ENCODE measurements at places on chromosomes 1 and 21.

DNA sequence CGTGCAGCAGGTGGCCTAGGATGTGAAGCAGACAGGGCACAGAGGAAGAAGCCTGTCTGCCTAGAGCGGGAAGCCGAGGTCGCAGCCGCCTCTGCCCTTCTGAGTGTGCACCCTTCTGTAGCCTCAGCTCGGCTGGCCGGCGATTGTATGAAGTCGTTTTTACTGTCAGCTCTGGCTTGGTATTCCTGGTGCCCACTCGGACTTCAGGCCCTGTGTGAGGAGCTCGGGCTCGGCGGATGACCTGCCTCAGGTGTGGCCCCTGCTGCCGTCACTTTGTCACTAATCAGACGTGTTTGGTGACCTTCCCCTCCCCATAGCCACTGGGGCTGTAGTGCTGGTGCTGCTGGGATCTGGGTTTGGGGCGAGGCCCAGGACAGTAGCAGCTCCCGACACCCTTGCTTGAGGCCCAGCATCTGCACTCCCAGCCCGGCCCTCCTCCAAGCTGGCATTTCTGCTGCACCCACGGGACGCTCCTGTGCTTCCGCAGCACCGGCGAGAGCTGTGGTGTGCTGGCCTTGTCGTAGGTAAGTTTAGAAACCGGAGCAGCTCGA lies 18.1 kb downstream of the SLX9 start:
- peaks cover 13% of the 10 kb centered on the region for H3K36me3 ChIP-seq
- no peak overlapping the region for H3K4me3 ChIP-seq
- H3K27me3 ChIP-seq = no peaks in the 10 kb centered on the region
- no peaks in the 10 kb centered on the region for H3K4me1 ChIP-seq
- peak overlapping the region; percentile 37 for H3K27ac ChIP-seq
- DNase-seq = no peak

- H3K27me3 ChIP-seq = peaks cover 37% of the 10 kb centered on the region
- peaks cover 2% of the 10 kb centered on the region for H3K4me1 ChIP-seq
- no peak for DNase-seq
- no peak overlapping the region for H3K4me3 ChIP-seq
- H3K27ac ChIP-seq = no peak overlapping the region
Observed at GRCh38 chr1:175136246-175136645, 56.3 kb downstream of the KIAA0040 start.

DNA sequence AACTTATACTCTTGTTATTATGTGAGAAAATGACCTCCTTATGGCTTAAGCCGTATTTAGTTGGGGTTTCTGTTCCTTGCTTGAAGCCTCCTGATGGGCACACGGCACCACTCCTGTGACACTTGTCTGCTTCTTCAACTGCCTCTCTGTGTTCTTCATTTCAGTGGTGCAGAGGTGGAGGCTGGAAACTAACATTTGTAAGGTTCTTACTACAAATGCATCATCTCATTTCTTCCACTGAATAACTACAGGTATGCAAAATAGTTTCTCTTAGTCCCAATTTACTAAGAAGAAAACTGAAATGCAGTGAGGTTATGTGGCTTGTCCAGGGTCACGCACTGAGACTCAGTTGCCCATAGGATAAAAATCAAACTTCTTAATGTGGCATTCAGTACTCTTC lies 23.6 kb upstream of the ZNF362 start:
- no peak overlapping the region for H3K4me3 ChIP-seq
- H3K27ac ChIP-seq = no peak overlapping the region
- peaks cover 8% of the 10 kb centered on the region for H3K4me1 ChIP-seq
- no peak for DNase-seq

GRCh38 chr1:55245781-55246180 lies 30.6 kb upstream of the USP24 start:
- H3K36me3 ChIP-seq = no peaks in the 10 kb centered on the region
- peaks cover 4% of the 10 kb centered on the region for H3K27me3 ChIP-seq
- no peak overlapping the region for H3K27ac ChIP-seq

Data from activated naive CD4-positive, alpha-beta T cell treated with anti-CD3 and anti-CD28 coated beads, Interleukin-2, amount 10 ng/mL, durations not matched to agents 7 days and 5 days (primary cell).